ENCODE measurements at places on chromosomes 2 and 18. TPM values are rescaled to one million over a fixed set of nuclear protein-coding genes. Genes with fewer than 3 reads are reported as not detected.

TDRD15 gene
- total RNA-seq = 0.05 TPM

SERPINB4 gene
- not detected for total RNA-seq

RASGRP3 gene
- 6.3 TPM for total RNA-seq

DPP4 gene
- total RNA-seq = 122 TPM

PLGLB1 gene
- total RNA-seq = 3.2 TPM

OR6B2 gene
- total RNA-seq = not detected

ZSWIM2 gene
- not detected for total RNA-seq

NPPC gene
- total RNA-seq = not detected

CCDC68 gene
- not detected for total RNA-seq

DNA sequence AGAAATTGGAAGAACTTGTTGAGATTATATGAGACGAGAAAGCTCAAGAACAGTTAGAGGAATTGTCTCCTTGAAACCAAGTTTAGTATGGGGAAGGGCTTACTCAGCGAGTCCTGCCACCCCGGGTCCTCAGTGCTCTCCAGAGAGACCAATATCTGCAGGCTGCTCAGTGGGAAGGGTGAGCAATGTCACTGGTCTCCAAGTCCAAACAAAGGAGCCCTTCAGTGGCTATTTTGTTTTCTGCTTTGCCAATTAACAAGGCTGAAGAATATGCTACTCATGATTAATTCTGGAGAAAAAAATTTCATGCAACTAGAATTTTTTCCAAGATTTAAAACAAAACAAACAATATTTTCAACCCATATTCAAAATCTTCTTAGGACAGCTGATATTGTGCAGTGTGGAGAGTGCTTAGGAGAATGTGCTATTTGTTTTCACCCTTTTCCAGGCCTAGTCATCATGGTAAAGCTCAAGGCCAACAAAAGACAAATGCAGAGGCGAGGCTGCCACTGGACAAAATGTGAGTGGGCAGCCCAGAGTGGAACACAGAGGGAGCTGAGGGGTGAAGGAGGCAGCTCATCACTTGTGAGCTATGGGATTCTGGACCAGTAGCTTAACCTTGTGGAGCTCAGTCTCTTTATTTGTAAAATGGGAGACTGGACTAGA is 83.8 kb upstream of the TMEM17 start:
- H3K36me3 ChIP-seq = no peaks in the 10 kb centered on the region
- no peak overlapping the region for H3K4me3 ChIP-seq
- DNase-seq = no peak
- H3K4me1 ChIP-seq = no peaks in the 10 kb centered on the region
- H3K27ac ChIP-seq = no peak overlapping the region

DNA sequence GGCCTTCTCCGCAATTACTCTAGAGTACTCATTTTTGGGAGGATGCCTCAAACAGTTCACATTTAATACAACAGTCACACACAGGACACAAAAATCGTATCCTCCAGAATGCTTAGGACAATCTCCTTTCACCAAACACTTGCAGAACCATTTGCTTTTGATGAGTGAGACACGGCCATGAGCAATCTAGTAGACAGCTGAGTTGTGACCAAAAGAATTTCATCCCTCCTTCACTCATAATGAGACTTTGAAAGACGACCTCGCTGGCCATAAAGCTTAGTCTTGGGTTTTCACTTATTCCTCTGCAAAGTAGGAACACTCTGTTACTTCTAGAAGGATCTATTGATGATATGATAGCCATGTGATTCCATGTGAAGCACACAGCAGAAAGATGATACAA is 87.5 kb upstream of the SLC35G4 start:
- no peak overlapping the region for H3K4me3 ChIP-seq
- H3K4me1 ChIP-seq = no peaks in the 10 kb centered on the region
- no peaks in the 10 kb centered on the region for H3K36me3 ChIP-seq
- DNase-seq = no peak
- peaks cover 3% of the 10 kb centered on the region for H3K27me3 ChIP-seq

DNA sequence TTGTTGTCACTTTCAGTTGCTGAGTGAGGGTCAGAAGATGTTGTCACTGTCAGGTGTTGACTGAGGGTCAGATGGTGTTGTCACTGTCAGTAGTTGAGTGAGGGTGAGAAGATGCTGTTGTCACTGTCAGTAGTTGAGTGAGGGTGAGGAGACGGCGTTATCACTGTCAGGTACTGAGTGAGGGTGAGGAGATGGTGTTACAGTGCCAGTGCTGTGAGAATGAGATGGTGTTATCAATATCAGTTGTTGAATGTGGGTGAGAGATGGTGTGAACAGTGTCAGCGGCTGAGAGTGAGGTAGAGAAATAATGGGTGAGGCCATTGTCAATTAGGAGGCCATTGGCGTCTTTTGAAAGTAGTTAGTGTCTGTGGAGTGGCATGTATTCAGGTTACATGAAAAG is 1.6 kb upstream of the ATP9B start:
- H3K36me3 ChIP-seq = peaks cover 34% of the 10 kb centered on the region
- no peak for DNase-seq
- H3K27me3 ChIP-seq = peaks cover 23% of the 10 kb centered on the region
- H3K4me3 ChIP-seq = peak overlapping the region; percentile 88

- H3K4me1 ChIP-seq = peaks cover 9% of the 10 kb centered on the region
- H3K36me3 ChIP-seq = no peaks in the 10 kb centered on the region
- no peak overlapping the region for H3K4me3 ChIP-seq
- no peak overlapping the region for H3K27ac ChIP-seq
Measured at GRCh38 chr2:197904446-197904845, 100.1 kb downstream of the PLCL1 start.

- H3K4me3 ChIP-seq = no peak overlapping the region
- no peak overlapping the region for H3K27ac ChIP-seq
- H3K36me3 ChIP-seq = peaks cover 38% of the 10 kb centered on the region
- peaks cover 18% of the 10 kb centered on the region for H3K4me1 ChIP-seq
- DNase-seq = no peak
Measured at GRCh38 chr2:208359632-208359986, 47.0 kb upstream of the PTH2R start.

DNA sequence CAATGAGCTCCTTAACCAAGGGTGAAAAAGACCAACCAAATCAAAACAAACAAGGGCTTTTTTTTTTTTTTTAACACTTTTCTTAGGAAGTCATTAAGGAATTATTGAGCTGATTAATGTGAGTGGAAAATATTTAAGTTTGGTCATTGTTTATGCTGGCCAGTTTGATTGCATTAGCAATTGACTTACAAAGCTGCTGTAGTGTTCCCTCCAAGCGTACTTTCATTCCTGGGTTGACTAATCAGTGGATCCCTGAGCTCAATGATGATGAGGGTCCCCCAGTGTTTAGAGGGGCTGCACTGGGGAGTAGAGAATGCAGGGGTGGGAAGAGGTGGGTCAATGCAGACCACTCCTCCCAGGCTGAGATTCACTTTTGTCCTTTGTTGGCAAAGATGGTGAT is 119.3 kb downstream of the PRKCE start:
- no peak overlapping the region for H3K27ac ChIP-seq
- H3K4me3 ChIP-seq = no peak overlapping the region
- no peaks in the 10 kb centered on the region for H3K36me3 ChIP-seq
- no peak for DNase-seq

- no peaks in the 10 kb centered on the region for H3K27me3 ChIP-seq
- H3K36me3 ChIP-seq = peaks cover 14% of the 10 kb centered on the region
- no peak overlapping the region for H3K27ac ChIP-seq
- H3K4me3 ChIP-seq = no peak overlapping the region
- H3K4me1 ChIP-seq = peaks cover 12% of the 10 kb centered on the region
Measured at GRCh38 chr18:69961718-69962117, 14.0 kb upstream of the CD226 start.

All from activated CD4-positive, alpha-beta memory T cell treated with anti-CD3 and anti-CD28 coated beads, Interleukin-2, amount 10 ng/mL, durations not matched to agents 7 days and 5 days (primary cell).